ENCODE measurements at places on chromosomes 5 and 9.

GRCh38 chr9:71703172-71703872 lies 65.0 kb downstream of the CEMIP2 start:
- no peak for DNase-seq

DNA sequence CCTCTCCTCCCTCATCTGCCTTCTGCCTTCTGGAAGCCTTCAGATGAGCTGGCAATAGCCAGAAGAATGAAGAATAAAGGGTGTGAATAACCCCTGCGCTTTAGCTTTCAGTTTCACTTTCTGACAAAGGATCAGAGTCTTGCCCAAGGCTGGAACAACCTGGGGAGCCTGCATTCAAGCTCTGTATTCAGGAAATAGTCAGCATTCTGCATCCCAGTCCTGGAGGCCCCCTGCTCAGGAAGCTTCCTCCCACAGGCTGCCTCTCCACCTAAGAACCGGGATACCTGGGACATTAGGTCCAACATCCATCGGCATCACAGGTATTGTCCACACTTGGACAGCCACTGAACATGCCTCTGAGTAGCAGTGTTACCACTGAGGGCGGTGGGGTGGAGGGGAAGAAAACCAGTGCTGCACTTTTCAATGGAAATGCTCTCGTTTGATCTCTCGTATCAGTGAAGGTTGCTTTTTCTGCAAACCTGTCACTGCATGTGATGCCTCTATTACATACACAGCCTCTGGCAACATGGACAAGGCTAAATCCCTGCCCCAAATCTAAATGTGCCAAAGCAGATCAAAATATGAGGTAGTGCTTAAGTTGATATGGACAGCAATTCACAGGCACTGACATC lies 39.8 kb upstream of the ACO1 start:
- no peak for DNase-seq

DNA sequence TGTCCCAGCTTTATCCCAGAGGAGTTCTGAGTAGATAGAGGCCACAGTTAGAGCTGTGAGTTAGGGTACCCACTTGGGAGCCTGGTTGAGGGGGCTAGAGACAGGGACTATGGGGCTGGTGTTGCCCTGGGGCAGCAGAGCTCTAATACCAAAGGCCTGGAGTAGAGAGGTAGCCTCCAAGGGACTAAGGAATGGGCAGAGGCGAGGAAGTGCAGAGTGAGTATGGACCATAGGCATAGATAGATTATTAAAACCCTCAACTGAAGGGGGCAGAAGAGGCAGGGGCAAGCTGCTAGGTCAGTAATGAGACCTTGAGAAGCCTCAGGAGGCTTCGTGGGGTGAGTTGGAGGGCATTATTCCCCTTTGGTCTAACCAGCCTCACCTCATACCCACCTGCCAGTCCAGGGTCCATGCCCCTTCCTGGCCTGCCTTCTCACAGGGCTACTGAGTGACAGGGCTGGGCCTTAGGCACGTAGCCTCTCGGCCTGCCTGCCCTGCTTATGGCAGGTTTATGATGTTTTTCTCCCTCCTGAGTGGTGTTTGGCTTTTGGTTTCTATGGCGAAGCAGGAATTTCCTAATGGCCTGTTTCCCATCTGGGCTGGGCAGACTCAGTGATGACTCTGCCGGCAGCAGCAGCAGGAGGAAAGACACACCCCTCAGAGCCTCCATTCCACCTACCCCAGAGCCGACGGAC lies 8.0 kb downstream of the PDLIM4 start:
- DNase-seq, result peak; percentile 90

DNA sequence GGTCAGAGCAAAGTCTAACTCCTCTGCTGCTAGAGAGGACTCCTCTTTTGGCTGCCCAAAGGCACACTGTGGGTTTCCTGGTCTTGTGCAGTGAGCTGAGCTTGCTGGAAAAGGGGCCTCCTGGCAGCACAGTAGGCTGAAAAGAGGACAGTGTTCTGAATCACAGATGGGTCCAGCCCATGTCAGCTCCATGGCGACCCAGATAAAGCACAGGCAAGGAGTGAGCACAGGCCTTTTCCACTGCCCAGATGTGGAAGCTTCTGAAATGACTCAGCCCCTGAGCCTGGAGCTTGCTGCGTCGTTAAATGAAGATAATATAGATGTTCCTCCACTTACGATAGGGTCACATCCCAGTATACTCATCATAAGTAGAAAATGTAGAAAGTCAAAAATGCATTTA lies 8.1 kb downstream of the CCDC180 start:
- no peak for DNase-seq

DNA sequence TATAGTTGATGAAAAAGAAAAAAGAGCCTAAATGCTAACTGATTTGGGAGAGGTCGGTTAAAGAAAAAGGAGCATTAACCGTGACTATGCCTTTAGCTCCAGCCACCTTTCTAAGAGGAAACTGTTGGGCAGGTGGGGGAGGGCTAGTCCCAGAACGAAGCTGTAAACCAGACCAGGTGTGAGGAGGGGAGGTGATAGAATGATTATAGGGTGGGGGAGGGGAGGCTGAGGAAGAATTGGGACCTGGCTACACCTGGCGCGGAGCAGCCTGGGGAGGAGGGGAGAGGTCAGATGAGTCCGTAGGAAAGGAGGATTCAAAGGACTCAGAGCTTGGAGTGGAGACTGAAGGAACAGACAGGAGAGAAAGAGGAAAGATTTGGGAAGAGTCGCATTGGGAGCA lies 73.4 kb downstream of the PHAX start:
- DNase-seq, result no peak

GRCh38 chr5:173642191-173642816 lies 25.9 kb upstream of the BOD1 start:
- DNase-seq, result no peak

GRCh38 chr5:1808439-1808838 lies 7.2 kb downstream of the NDUFS6 start:
- DNase-seq, result no peak

DNA sequence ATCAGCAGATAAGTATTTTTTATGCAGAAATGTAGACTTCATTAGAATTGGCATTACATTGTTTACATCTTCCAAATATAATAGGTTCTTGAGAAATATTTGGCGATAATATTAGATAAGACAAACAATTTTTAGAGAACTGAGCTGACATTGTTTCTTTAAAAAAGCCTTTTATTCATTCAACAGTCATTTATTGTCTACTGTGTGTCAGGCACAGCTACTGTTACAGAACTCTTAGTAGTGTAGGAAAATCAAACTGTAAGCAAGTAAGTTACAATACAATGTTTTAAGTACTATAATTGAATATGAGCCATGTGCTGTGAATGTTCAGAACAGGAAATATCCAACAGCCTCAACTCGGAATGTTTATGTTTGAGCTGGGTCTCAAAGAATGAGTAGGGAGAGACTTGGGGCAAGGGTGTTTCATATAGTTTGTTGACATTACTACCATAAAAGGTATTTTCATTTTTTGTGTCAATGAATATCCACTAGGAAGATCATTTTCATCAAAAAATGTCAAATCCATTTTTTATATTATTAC lies 114.0 kb downstream of the CDC42SE2 start:
- DNase-seq, result no peak

GRCh38 chr9:21653091-21653490 lies 149.3 kb upstream of the MTAP start:
- DNase-seq, result no peak

DNA sequence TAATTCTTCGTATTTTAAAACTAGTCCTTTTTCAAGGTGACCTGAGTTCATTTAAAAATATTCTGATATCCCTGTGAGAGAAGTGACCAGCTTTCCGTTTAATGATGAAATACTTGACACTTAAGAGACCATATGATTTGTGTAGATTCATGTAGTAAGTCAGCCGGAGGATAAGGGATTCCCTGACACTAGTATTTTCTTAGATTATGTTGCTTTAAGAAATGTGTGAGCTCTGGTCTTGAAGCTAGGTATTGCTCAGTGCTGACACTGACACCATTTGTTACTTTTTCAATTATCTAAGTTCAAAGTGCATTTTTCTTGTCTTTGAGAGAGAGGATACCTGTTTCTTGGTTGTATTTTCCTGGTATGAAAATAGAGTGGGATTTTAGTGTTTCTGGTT lies 4.2 kb downstream of the NIPBL start:
- DNase-seq, result no peak

DNA sequence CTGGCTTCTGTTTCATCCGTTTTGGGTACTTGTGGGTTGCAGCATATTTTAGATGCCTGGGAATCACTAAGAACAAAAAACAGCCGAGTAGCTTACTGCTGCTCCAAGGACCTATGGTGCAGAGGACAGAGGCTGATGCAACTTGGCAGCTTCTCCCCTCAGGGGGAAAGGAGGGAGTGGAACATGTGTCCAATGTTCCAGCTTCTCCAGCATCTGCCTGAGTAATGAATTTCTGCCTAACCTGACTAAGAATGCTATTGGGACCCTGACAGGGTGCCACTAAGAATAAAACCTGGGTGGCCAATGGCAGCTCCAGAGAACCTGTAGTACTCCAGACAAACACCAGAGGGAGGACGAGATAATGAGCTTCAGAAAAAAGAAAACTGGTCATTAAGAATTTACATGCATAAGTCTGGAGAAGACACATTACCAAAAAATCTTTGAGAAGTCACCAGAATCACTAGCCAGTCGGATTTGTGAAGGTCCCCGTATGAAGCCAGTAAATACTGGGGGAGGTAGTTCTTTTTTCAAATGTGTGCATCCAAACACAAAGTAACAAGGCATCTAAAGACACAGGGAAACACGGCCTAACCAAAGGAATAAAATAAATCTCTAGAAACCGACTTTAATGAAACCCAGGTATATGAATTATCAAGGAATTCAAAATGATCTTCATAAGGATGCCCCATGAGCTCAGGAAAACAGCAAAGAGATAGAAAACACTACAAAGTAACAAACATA lies 293.5 kb downstream of the HINT1 start:
- DNase-seq, result peak; percentile 49

DNA sequence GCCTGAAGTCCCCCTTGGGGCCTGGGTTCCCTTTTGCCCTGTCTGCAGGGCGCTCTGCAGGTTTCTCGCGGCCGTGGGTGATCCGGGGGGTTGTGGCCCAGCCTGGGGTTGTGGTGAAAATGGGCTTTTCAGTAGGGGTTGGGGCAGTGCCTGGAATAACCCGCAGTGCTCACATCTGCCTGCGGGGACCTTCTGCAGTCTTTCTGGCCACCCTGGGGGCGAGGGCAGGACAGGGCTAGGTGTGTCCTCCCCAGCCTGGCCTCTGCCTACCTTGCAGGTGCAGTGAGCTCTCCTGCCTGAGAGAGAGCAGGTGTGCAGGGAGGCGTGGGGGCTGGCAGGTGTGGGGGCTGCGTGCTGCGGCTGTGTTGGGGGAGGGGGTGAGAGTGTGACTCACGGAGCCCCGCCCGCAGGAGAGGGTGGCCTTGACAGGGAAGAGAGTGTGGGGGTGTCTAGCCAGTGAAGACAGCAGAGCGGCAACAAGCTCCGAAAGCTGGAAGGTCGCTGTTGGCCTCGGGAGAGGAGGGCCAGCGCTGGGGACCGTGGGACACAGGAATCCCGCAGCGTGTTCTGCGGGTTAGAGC lies 131.4 kb downstream of the MRPL36 start:
- no peak for DNase-seq

GRCh38 chr5:150627731-150628545 lies 12.5 kb upstream of the SYNPO start:
- no peak for DNase-seq

DNA sequence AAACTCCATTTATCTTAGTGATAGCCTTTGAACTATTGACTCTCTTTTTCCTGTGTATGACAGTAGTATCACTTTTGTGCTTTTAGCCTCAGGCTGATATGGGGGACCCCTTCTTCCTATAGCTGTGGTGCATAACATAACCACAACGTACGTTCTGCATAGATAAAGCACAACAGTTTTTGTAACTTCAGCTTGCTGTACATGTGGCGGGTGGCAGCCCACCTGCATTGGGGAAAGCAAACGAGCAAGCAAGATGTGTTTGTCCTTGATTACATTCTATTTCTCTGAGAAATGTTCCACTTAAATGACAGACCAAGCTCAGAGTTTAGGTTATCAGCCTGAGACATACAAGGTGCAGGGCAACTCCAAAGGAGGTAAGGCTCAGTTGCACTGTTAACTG lies 309.4 kb downstream of the KDM4C start:
- no peak for DNase-seq

GRCh38 chr9:86909388-86909787 lies 37.9 kb downstream of the GAS1 start:
- DNase-seq, result no peak

GRCh38 chr9:6997330-6997729 lies 239.6 kb downstream of the KDM4C start:
- no peak for DNase-seq

GRCh38 chr5:155189981-155190380 lies 176.4 kb downstream of the KIF4B start:
- DNase-seq, result no peak

DNA sequence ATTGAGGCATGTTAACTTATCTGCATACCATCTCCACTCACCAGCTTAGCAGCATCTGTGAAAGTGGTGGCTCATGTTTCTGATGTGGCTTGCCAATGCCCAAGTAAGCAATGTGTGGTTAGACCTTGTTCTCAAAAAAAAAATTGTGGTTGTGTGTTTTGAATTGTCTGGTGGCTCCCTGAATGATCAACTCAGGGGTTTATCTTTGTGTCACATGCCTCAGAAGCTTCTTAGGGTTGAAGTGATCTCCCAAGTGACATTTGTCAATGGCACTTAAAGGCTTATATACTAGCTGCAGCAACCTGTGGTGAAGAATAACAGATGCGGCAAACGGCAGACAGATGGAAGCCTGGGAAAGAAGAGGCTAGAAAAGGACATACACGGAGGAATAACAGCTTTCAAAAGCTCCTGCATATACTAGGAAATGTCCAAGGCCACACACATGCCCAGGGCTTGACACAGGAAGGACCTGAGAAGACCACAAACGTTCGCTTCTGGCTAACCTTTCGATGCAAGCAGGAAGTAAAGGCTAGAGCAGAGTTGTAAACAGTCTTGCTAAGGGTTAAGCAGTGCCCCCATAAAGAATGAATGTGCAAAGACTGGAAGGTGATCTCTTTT lies 42.2 kb upstream of the FSD1L start:
- no peak for DNase-seq

DNA sequence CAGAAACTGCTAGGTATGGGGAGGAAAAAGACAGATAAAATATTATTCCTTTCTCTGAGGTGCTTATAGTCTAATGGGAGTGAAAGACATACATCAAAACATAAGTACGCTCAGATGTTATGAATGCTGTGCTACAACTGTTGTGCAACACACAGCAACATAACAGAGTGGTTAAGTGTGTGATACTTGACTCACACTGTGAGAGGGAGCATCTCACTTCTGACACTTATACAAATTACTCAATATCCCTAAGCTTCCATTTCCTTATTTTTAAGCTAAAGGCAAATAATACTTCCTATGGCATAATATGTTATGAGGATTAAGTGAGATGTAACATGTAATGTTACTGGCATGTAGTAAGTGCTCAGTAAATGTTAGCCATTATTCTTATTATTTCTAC lies 110.6 kb upstream of the FER start:
- no peak for DNase-seq

All from muscle of arm (tissue), 14 donors.